ENCODE measurements at places on chromosomes 13 and 19.

GRCh38 chr13:97359181-97360057 is 74.5 kb upstream of the RAP2A start:
- DNase-seq = peak; percentile 65

GRCh38 chr19:58001895-58002369 is 688 bp downstream of the ZNF606 start:
- DNase-seq = peak; percentile 34

- DNase-seq = no peak
These were observed 255.4 kb downstream of the NDFIP2 start for GRCh38 chr13:79736356-79736755.

DNA sequence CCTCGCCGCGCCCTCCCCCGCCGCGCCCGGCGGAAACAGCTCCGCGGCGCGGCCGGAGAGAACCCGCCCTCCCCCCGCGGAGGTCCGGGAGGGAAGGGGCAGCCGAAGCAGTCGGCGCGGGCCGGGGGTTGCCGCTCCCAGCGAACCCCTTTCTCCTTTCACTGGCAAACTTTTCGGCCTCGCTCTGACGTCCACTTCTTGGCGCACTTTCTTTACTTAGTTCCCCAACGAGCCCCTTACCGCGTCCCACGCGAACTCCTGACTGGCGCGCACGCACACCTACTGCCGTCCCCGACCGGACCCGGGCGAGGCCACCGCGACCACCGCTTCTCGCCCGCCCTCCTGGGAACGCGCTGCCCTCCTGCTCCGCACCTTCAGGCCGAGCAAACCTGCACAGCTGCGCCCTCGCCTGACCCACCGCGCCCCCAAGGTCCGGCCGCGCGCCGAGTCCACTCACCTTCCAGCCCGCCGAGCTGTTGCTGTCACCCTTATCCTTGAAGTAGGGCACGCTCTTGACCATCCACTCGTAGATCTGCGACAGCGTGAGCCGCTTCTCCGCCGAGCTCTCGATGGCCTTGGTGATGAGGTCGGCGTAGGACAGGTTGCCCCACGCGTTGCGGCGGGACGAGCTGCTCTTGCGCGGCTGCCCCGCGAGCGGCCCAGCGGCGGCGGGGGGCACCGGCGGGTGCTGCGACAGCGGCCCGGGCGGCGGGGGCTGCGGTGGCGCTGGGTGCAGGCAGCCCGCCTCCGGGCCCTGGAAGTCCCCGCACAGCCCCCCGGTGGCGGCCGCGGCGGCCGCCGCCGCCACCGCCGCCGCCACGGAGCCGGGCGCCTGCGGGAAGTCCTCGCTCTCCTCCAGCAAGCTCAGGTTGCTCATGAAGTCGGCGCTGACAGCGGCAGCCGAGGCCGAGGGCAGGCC is 1.1 kb downstream of the FOXO1 start:
- DNase-seq = peak; percentile 58

All from colonic mucosa (tissue), 4 donors.